ENCODE measurements at places on chromosomes 1 and 21.

- peak; percentile 10 for DNase-seq
These were observed 249.2 kb upstream of the TPTE start for GRCh38 chr21:10272216-10272615.

DNA sequence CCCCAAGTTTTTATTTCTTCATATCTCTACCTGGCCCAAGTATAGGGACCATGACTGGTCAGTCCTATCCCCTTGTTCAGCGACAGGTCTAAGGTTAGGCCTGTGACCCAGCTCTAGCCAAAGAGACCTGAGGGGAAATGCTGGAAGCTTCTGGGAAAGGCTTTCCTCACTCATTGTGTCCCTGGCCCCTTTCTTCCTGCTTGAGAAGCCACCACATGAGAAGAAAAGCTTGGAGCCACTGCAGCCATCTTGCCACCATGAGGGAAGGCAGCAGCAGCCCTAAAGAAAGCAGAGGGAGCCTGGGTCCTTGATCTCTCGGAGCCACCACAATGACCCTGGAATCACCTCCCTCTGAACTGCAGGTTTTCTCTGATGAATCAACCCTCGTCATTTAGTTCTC, 43.4 kb downstream of the ATF3 start:
- DNase-seq = no peak

- DNase-seq = no peak
These were observed 146.0 kb upstream of the JUN start for GRCh38 chr1:58929671-58930325.

- DNase-seq = no peak
These were observed 43.9 kb downstream of the SWT1 start for GRCh38 chr1:185200889-185201288.

GRCh38 chr1:9628541-9629444, 22.7 kb upstream of the PIK3CD start:
- DNase-seq = no peak

GRCh38 chr1:29124366-29125236, 898 bp upstream of the TMEM200B start:
- DNase-seq = peak; percentile 92

DNA sequence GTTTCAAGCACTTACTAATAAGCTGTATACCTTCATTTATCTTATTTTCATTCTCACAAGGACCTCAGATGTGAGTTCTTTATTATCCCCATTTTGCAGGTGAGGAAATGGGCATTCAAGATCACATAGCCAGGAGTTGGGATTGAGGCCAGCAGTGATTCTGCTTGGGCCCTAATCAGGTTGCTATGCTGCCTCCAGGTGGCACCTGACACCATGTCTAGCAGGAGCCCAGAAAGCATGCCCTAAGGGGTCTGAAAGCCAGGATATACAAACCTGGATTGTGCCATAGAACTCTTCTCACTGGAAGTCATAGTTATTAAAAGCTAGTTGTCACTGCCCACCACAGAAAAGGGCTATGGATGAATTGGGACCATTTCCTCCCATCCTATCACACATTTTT, 61.1 kb downstream of the FYB2 start:
- no peak for DNase-seq

GRCh38 chr1:167634435-167634834, 4.4 kb downstream of the RCSD1 start:
- no peak for DNase-seq

- no peak for DNase-seq
These were observed 32.7 kb downstream of the RHBG start for GRCh38 chr1:156401681-156402081.

- DNase-seq = no peak
These were observed 230.8 kb downstream of the HMCN1 start for GRCh38 chr1:185964946-185965345.

DNA sequence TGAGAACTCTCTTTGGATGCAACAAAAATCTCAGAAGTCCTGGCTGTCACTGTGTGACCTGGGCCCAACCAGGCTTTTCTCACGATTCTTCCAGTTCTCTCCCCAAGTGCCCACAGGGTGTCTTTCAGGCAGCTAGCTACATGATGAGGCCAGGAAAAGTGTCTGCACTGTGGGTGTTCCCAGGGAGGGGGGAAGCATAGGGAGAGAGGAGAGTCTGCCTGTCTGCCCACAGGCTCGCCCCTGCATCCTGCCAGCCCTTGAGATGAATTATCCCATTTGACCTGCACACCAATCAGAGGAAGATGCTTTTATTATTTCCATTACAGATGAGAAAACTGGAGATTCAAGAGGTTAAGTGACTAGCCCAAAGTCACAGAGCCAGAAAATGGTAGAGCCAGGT, 27.8 kb downstream of the FOXO6 start:
- no peak for DNase-seq

- DNase-seq = no peak
These were observed 53.6 kb upstream of the DMRTA2 start for GRCh38 chr1:50476800-50477199.

DNA sequence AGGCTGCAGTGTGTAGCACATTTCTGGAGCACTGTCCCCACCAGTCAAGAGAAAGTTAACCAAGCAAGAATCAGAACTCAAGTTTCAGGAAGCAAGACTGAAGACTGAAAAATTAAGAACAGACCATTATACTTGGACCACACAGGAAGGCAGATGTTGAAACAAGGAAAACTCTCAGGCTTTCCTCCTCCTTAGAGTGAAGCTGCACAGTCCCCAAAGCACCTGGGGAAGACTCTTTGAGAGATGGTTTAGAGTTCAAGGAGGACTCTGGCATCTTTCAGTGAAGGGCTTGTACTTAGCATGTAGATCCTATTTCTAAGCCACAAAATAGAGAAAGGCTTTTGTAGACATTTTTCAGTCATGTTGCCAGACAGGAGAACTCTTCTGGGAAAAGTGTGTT, 113.7 kb upstream of the KCTD3 start:
- DNase-seq = no peak

DNA sequence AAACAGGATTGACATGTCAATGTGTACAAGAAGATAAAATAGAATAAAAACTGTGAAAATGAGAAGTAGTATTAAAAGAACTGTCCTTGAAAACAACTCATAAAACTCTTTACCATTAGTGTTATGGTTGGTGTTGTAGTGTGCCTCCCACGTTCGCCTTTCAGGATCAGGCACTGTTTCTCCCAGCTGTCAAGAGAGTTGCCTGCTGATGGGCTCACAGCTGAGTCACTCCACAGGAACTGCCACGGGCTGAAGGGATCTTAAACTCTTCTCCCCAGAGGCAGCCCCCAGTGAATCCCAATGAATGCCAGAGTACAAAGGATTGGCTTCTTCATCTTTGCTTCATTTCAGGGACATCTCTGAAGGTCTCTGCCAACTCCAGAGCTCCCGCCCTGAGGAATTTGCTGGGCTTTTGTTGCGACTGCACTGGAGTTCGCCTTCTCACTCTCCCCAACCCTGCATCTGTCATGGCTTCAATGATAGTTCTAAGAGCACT, 119.6 kb downstream of the ADGRL2 start:
- DNase-seq = peak; percentile 82

- peak; percentile 63 for DNase-seq
These were observed 35.4 kb downstream of the PTPRU start for GRCh38 chr1:29271724-29272123.

DNA sequence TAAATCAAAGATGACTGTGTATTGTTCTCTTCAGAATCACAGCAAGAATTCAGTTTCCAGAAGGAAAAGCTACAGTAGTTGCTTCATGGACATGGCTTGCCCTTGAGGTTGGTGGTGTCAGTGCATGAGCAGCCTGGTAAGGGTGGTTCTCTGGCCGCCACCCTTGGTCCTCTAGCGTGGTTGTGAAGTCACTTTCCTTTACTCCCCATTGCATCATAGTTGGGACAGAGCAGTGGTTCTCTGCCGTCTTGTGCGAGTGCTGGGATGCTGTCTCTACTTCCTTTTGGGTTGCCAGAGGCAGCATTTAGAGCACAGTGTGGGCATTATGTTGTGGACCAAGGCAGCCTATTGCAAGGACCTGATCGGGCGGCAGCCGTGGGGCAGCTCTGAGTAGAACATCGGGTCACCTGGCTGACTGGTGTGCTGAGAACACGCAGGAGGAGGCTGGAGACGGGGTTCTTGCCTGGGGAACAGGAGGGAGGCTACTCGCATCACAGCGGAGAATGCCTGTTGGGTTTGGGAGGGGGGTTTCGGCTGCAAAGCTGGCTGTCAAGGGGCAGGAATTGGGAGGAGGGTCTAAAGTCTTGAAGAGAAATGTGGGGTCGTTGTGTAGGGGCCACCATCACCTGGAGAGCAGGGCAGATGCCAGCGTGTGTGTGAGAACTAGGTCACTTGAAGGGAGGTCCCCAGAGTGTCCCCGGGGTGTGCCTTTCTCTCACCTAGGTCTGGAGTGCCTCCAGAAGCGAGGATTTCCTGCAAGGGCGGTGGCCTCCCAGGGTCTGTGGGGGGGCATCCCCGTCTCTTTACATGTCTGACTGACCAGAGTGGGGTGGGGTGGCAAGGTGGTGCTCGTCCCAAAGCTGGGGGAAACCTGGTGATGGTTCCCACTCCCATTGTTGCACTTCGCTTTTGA, 6.3 kb downstream of the ARF1 start:
- peak; percentile 42 for DNase-seq

DNA sequence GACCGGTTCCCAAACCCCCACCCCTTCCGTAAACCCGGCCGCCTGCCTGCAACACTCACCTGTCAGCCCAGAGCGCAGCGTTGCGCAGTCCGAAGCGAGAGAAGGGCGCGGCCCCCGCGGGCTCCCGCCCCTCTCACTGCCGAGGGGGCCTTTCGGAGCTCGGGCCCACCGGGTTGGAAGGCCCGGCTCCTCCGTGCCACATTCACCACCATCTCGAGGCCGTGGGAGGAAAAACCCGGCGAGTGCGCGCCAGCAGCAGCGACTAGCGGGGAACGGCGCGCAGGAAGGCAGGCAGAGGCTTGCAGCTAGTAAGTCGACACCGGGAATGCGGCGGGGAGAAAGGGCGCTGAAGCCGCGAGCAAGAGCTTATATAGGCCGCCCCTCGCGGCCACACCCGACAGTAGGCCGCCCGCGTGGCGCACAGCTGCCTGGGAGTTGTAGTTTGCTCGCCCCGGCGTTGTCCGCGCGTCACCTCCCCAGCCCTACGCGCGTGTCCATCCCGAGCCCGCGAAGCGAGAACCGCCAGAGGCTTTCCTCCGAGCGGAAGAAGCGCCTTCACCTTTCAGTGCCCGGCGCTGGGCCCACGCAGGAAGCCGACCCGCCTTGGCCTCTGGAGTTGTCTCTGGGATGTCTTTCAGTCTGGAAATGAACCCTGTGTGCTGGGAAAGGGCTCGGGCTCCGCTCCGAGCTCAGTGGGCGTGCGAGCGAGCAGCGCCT, 10.4 kb upstream of the RAB42 start:
- peak; percentile 97 for DNase-seq

DNA sequence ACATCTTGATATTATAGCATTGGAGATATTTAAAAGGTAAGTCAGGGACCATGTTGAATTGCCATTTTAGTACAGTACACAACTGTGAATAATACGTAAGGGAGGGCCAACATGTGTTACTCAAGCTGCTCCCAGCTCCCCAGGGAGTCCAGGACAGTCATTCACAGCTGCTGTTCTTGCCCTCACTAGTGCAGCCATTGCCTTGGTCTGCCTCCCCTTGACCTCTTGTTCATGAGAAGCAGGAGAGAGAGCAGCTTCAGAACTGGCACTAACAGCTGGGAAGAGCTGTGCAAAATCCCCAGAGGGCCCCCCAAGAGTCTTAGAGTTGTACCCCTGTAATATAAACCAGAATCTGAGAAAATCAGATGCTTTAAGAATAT, 16.4 kb downstream of the TCEANC2 start:
- DNase-seq = no peak

DNA sequence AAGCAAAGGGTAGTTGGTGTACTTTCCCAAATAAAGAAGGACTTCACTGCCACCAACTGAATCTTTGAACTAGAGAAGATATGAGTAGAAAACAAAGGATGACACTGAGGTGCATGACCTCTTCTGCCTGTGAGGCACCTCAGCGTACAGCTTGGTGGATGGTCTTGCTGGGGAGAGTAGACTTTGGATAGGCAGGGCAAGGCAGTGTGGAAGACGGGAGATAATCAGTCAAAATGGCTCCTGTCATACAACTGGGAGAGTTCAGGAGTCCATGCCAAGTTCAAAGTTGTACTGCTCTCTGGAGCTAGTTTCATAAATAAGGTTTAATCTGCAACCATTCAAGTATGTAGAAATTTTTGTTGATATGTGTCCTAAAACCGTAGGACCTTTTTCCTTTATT, 143.4 kb downstream of the BARHL2 start:
- DNase-seq = no peak

GRCh38 chr21:32426592-32427051, 14.1 kb downstream of the EVA1C start:
- peak; percentile 21 for DNase-seq

DNA sequence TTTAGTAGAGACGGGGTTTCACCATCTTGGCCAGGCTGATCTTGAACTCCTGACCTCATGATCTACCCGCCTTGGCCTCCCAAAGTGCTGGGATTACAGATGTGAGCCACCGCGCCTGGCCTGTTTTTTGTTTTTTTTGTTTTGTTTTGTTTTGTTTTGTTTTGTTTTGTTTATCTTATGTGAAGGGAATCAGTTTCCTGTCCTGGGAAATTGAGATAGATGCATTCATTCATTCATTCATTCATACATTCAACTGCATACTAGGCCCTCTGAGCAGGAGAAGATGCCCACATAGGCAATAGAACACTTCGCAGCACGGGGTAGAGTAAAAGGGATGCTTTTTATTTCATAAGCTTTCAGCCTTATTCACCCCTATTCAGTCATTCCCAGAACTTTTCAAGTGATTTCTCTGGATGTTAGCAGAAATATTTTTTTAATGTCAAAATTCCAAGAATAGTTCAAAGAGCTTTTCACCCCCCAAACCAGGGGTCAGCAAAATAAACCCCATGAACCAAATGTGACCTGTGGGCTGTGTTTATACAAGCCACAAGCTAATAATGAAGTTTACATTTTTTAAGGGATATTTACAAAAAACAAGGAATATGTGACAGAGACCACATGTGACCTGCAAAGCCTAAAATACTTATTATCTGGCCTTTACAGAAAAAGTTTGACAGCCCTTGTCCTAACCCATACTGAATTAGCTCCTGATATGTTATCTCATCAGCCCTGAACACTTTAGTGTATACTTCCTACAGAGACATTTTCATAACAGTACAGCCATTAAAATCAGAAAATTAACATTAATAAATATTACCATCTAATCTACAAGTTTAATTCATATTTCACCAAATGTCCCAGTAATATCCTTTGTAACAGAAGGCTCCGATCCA, 127.1 kb downstream of the MAST2 start:
- peak; percentile 18 for DNase-seq

- DNase-seq = peak; percentile 20
These were observed 45.8 kb downstream of the RGS7 start for GRCh38 chr1:241311056-241311746.

- peak; percentile 48 for DNase-seq
These were observed 12.2 kb upstream of the AXDND1 start for GRCh38 chr1:179353546-179353945.
